ENCODE measurements at places on chromosomes 3 and 15. TPM values are rescaled to one million over a fixed set of nuclear protein-coding genes. Genes with fewer than 3 reads are reported as not detected.

- no peak for DNase-seq
These were observed 46.9 kb downstream of the KY start for GRCh38 chr3:134603956-134604355.

DNA sequence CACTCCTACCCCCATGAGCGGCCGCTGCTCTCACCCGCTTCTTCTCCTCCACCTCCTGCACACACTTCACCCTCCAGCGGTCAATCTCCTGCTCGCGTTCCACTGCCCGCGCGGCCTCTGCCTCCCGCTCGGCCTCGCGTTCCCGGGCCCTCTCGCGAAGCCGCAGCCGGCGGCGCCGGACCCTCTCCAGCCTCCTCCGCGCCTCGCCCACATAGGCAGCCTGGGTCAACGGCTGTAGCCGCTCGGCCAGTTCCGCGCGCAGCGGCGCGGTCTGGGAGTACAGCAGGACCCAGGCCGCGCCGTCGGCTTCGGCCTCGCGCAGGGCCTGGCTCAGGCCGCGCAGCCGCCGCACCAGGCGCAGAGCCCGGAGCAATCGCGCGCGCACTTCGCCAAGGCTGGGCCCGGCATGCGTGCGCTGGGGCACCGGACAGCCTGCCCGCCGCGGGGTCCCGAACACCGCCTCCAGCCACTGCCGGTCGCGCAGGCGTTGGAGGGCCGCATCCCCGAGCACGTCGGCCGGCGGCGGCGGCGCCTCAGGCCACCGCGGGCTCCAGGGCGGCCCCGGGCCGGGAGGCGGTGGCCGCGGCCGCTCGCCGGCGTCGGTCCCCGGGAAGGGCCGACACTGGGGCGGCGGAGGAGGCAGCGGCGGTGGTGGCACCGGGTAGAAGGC, 595 bp downstream of the PDCD7 start:
- DNase-seq = peak; percentile 51

DNA sequence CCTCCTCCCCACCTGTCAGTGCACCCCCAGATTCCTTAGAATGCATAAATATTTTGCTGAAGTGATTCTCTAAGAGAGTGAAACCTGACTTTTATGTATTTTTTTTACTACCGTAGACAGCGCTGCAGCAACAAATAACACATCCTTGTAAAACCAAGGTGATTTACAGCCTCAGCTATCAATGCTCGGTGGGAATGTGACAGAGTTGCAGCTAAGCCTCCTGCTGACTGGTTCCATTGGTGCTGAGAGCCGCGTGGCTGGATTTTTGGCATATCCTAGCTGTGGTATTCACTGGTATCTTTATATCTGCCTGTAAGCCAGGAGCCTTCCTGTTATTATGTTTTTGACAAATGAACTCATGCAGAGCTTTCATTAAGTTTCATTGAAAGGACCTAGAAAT, 11.0 kb downstream of the FGD5 start:
- no peak for DNase-seq

DNA sequence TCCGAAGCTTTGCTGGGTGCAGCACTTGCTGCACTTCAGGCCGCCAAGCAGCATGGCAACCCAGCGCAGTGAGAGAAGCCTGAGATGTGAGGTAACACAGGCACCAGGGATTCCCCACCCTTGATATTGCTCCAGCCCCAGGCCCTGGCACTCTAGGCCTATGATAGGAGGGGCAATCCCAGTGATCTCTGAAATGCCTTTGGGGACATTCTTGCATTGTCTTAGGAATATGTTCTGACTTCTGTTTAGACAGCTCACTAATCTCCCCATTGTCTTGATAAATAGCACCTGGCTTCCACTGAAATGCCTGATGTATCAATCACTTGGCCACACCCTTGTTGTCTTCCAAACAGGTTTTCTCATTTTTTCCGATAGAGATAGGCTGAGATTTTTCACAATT, 102.8 kb downstream of the SOX14 start:
- DNase-seq = no peak

- DNase-seq = no peak
These were observed 40.5 kb upstream of the FRMD4B start for GRCh38 chr3:69426291-69426966.

GRCh38 chr3:66604481-66604880, 103.7 kb upstream of the LRIG1 start:
- no peak for DNase-seq

- DNase-seq = no peak
These were observed 15.2 kb upstream of the C3orf49 start for GRCh38 chr3:63803911-63804310.

DNA sequence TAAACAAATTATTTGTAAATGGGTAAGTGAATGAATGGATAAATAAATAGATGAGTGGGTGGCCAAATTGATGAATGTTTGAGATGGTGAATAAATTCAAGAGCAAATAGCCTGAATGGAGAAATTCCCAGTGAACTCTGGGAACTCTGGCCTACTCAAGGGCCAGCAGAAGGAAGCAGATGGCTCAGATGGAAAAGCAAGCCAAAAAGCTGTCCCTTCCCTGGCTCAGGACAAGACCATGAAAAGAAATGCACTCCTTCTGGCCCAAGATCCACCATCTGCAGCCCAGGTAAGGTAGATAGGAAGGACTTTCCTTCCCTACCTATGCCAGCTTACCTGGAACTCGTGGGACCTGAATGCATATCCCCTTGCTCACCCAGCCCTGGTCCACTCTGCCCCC, 37.6 kb upstream of the CLDN18 start:
- no peak for DNase-seq

- no peak for DNase-seq
These were observed 55.3 kb downstream of the CCK start for GRCh38 chr3:42210726-42211125.

DNA sequence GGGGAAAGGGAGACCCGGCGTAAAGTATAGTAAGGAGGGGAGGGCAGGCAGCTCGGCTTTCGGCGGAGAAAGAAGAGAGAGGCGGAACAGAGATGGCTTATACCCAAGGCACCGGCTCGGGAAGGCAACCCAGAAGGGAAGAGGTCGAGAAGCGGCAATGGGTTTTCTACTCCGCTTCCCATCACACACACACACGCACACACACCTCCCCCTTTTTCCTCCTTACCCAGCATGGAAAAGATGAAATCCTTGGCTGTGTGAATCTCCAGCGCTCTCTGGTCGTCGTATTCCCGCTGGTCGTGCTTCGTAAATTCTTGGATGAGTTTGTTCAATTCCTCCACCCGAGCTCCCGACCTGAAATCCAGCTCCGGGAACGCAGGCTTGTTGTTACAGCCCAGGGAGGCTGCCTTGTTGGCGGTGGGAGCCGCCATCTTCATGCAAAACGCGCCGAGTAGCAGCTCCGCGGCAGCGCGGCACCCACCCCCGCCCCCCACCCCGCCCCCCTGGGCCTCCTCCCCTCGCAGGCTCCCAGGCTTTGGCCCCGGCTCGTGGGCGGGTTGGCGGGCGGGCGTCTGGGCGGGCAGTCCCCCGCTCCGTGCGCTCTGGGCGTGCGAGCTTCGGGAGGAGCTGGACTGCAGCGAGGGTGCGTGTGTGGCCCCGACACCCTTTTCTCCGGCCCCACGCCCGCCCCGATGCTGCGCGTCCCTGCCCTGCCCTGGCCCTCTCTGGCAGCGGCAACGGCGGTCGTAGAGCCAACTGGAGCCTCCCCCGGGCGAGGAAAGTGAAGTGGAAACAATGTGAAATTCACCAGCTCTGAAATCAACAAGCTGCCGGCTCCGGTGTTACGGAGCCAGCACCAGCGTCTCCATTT, at the start of gene MB21D2:
Gene MB21D2, minus strand, starts transcription at position 453 of the 871 bp plus-strand sequence. Its CDS starts 16 bp downstream, at position 437.
- peak; percentile 73 for DNase-seq

Gene STAC
- 7.1 TPM for total RNA-seq

Gene CNTN4
- total RNA-seq = not detected

Gene CELF6
- not detected for total RNA-seq

Gene RAB11A
- total RNA-seq = 247 TPM
